ENCODE measurements at places on chromosomes 2 and 18.

GRCh38 chr2:241223211-241224017 lies 34.9 kb downstream of the ANO7 start:
- H3K4me1 ChIP-seq: peaks cover 25% of the 10 kb centered on the region
- no peak for DNase-seq
- H3K4me3 ChIP-seq: no peak overlapping the region
- peak overlapping the region; percentile 19 for H3K27ac ChIP-seq

DNA sequence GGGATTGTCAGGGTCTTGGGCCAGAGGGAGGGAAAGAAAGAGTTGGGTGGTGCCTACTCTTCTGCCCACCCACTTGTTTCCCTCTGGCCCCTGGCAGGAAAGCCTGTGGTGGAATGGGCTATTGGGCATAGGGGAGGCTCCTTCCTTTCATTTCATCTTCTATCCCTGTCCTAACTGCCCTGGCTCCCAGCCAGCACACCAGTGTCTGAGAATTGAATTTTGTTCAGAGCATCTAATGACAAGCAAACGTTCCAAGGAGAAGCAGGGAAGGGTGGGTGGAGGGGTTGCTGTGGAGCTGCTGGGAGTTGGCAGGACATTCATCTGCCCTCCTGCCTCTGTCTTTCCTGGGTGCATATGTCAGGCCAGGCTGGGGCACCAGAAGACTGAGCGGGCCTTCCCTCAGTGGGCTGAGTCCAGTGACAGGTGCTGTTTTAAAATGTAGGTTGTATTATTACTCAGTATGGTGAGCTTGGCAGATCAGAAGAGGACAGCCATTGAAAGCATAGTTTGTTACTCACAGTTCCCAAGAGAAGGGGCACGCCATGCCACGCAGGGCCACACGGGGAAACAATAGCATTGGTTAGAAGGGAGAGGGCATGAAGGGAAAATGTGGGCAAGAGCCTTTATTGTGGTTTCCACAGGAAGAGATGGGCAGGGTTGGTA lies 171.9 kb downstream of the ACOXL start:
- no peak overlapping the region for H3K27ac ChIP-seq
- H3K36me3 ChIP-seq: no peaks in the 10 kb centered on the region
- no peak for DNase-seq
- no peaks in the 10 kb centered on the region for H3K4me1 ChIP-seq

DNA sequence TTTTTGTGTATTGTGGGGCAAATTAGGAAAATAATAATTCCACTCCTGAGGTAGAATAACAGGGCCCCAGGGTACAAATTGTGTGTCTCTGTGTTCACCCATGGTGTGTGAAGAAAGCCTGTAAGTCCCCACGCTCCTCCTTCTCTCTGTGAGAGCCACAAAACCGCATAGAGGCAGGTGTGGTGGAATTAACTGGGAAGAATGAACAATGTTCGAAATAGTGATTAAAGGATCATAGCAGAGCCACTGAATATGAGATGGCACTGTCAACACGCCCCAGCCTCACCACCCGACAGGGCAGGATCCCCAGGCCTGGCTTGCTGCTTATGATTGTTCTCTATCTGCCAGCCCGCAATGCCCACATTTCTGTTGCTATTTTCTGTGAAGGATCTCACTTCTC lies 14.1 kb downstream of the IL1RN start:
- no peak overlapping the region for H3K4me3 ChIP-seq
- H3K36me3 ChIP-seq: no peaks in the 10 kb centered on the region
- DNase-seq: no peak

- no peak overlapping the region for H3K27ac ChIP-seq
- H3K4me3 ChIP-seq: no peak overlapping the region
- DNase-seq: no peak
- no peaks in the 10 kb centered on the region for H3K36me3 ChIP-seq
- H3K4me1 ChIP-seq: peaks cover 31% of the 10 kb centered on the region
Measured at GRCh38 chr2:237879058-237879430, 19.6 kb downstream of the RAMP1 start.

DNA sequence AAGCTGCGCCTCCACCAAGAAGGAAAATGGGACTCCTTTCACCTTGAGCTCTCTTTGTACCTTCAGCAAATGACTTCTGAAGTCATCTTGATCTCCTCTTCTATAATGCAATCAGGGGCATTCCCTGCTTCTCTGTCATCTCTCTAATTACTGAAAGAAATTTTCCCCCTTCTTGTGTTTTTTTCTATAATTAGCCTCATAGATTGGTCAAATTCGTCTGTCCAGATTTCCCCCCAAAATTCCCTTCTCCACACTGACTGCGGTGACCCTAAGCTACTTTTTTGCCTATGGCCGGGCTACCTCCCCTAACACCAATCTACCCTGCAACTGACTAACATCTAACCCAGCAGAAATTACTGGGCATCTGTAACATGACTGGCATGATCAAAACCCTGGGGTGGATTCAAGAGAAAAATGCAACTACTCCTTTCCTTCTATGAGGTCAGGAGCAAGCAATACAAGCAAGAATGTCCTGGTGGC lies 168.6 kb downstream of the BCL2 start:
- peaks cover 31% of the 10 kb centered on the region for H3K4me1 ChIP-seq
- no peak overlapping the region for H3K27ac ChIP-seq
- H3K4me3 ChIP-seq: no peak overlapping the region
- DNase-seq: no peak

GRCh38 chr2:230946429-230947234 lies 21.6 kb upstream of the GPR55 start:
- no peak overlapping the region for H3K4me3 ChIP-seq
- H3K27ac ChIP-seq: no peak overlapping the region
- H3K36me3 ChIP-seq: no peaks in the 10 kb centered on the region

DNA sequence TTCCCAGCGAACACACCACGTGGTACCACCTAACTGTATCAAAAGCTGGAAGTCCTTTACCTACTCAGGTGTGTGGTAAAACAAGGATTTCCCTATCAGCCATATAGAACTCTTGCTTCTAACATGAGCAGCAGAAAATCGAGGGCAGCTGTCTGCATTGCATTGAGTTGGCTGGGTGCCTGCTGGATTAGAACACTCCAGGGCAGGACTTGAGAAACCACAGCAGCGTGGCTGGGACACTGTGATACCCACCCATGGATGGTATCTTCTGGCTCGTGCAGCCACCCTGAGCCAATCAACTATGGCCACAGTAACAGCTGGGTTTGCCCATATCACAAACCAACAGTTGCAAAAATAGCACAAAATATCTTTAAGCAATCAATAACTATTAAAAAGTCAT lies 188.3 kb downstream of the FBXO15 start:
- DNase-seq: no peak
- H3K4me1 ChIP-seq: no peaks in the 10 kb centered on the region
- no peaks in the 10 kb centered on the region for H3K27me3 ChIP-seq
- H3K4me3 ChIP-seq: no peak overlapping the region
- no peaks in the 10 kb centered on the region for H3K36me3 ChIP-seq

DNA sequence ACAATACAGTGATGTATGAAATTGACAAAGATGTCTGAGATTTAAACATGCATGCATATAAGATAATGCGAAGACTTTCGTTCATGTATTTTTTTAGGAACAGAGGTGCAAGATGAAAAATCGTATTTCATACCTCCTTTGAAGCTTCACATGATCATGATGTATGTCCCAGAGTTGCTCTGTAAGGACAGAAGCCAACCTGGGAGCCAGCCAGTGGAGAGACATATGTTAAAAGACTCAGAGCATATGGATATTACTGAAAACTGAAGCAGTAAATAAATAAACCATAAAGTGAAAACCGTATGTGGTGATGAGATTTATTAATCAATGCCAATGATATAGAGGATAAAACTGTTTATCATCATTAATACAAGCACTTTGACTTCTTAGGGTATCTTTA lies 424.4 kb upstream of the NETO1 start:
- H3K27ac ChIP-seq: no peak overlapping the region
- no peak for DNase-seq
- H3K4me1 ChIP-seq: no peaks in the 10 kb centered on the region
- no peaks in the 10 kb centered on the region for H3K27me3 ChIP-seq
- no peaks in the 10 kb centered on the region for H3K36me3 ChIP-seq

DNA sequence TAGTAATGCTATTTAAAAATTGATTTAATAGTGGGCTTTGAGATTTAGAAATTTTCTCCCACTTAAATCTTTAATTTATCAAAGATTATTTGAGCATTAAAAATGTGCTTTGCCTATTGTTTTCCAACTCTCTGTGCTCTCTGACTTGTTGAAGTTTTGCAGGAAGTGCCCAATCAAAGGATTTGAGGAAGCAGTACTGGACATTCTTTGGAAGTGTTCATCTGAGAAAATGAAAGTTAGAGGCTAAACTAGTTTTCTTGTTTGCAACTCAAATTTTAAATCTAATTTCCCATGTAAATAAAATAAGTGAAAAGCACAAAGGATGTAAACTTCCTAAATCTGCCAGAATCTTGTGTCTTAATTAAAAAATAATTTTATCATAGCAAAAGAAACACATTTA lies 89.1 kb downstream of the CAMKMT start:
- no peak for DNase-seq
- H3K27ac ChIP-seq: no peak overlapping the region
- H3K4me1 ChIP-seq: peaks cover 35% of the 10 kb centered on the region
- H3K27me3 ChIP-seq: no peaks in the 10 kb centered on the region
- no peak overlapping the region for H3K4me3 ChIP-seq

GRCh38 chr2:109340381-109340780 lies 211.4 kb downstream of the SH3RF3 start:
- no peak overlapping the region for H3K27ac ChIP-seq
- DNase-seq: no peak
- no peaks in the 10 kb centered on the region for H3K4me1 ChIP-seq
- no peak overlapping the region for H3K4me3 ChIP-seq
- no peaks in the 10 kb centered on the region for H3K36me3 ChIP-seq
- H3K27me3 ChIP-seq: no peaks in the 10 kb centered on the region

DNA sequence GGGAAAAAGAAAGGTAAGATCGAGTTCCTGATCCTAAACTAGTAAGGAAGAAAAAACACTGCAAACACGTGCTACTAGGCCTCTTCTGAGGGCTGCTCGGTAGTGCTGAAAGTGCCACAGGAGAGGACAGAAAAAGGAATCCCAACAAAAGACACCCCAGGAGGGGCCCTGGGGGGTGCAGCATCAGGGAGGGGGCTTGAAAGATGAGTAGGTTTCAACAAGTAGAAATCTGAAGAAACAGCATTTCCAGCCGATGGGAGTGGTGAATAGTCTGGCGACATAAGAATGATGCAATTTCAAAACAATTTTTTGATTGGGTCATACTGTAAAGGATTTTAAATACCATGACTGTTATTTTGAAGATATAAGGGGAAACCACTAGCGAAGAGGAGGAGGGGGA lies 98.6 kb downstream of the NOL10 start:
- no peaks in the 10 kb centered on the region for H3K4me1 ChIP-seq
- H3K36me3 ChIP-seq: peaks cover 3% of the 10 kb centered on the region

DNA sequence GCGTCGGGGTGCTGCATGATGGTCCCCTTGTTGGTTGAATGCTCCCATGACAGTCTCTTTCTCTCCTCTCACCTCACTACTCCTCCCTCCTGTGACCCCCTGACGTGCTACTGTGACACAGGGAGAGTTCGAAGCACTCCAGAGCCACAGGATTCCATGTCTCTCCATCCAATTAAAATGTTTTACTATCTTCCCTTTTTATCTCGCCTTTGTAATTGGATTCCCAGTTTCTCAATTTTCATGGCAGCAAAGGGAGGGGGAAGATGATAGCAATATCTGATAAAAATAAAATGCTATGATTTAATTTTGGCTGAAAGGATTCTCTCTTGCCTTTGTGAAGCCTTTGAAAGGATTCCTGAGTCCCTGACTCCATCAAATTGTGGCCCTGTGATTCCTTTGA lies 271.9 kb upstream of the SLC14A2 start:
- DNase-seq: no peak
- no peak overlapping the region for H3K27ac ChIP-seq
- H3K27me3 ChIP-seq: no peaks in the 10 kb centered on the region
- H3K36me3 ChIP-seq: no peaks in the 10 kb centered on the region
- no peak overlapping the region for H3K4me3 ChIP-seq

GRCh38 chr2:199842631-199843395 lies 8.2 kb downstream of the FTCDNL1 start:
- H3K27me3 ChIP-seq: no peaks in the 10 kb centered on the region
- H3K4me3 ChIP-seq: no peak overlapping the region
- no peaks in the 10 kb centered on the region for H3K36me3 ChIP-seq
- no peaks in the 10 kb centered on the region for H3K4me1 ChIP-seq
- H3K27ac ChIP-seq: no peak overlapping the region

GRCh38 chr2:98833172-98833916 lies 102.4 kb upstream of the MGAT4A start:
- peak overlapping the region; percentile 5 for H3K27ac ChIP-seq
- no peak overlapping the region for H3K4me3 ChIP-seq
- no peaks in the 10 kb centered on the region for H3K36me3 ChIP-seq
- DNase-seq: no peak

DNA sequence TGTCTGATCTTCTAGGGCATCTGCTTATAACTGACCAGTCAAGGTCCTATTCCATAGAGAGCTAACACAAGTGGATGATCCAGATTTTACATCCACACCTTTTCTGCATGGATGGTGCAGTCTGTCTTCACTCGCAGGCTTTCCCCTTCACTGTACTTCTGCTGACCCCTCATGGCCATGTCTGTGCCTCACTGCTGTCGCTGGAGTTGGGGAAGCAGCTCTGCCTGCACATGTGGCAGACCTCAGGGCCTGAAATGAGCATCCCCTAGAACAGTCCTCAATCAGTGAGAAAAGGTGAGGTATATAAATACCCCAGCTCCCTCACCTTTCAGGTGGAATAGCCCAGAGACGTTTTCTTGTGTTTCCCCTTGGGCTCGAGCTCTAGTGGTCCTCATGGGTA lies 233.8 kb downstream of the ANKRD36B start:
- DNase-seq: no peak
- no peaks in the 10 kb centered on the region for H3K27me3 ChIP-seq
- H3K27ac ChIP-seq: no peak overlapping the region
- H3K4me1 ChIP-seq: no peaks in the 10 kb centered on the region
- H3K36me3 ChIP-seq: no peaks in the 10 kb centered on the region

GRCh38 chr18:55918444-55918843 lies 330.5 kb upstream of the TCF4 start:
- no peak overlapping the region for H3K4me3 ChIP-seq
- H3K27me3 ChIP-seq: no peaks in the 10 kb centered on the region
- H3K4me1 ChIP-seq: no peaks in the 10 kb centered on the region
- no peak overlapping the region for H3K27ac ChIP-seq

- no peaks in the 10 kb centered on the region for H3K4me1 ChIP-seq
- H3K27me3 ChIP-seq: no peaks in the 10 kb centered on the region
- no peak overlapping the region for H3K27ac ChIP-seq
Measured at GRCh38 chr2:12486205-12487118, 230.3 kb upstream of the TRIB2 start.

DNA sequence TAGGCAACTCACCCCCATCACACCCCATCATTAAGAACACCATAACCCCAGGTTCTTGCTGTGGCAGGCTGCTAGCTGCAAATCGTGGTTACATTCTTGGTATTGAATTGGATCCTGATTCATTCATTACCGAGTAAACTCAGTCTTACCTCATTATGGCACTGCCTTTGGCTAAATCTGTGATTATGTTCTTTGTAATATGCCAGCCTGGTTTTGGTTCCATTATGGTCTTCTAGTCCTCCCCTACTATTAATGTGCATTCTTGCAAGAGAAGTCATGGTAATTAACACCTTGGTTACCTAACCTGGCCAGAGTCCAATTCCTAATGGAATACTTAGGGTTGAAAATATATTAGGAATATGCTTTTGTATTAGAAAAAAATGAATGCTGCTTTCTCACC lies 258.9 kb upstream of the APCDD1 start:
- peaks cover 8% of the 10 kb centered on the region for H3K4me1 ChIP-seq
- no peak for DNase-seq
- no peaks in the 10 kb centered on the region for H3K36me3 ChIP-seq

- peaks cover 6% of the 10 kb centered on the region for H3K4me1 ChIP-seq
- H3K27me3 ChIP-seq: no peaks in the 10 kb centered on the region
- no peak for DNase-seq
- no peaks in the 10 kb centered on the region for H3K36me3 ChIP-seq
Measured at GRCh38 chr2:7146151-7146550, 228.9 kb downstream of the RNF144A start.
